Neural progenitor cell (in vitro differentiated cells): ENCODE measurements at places on chromosomes 4 and X. TPM values are rescaled to one million over a fixed set of nuclear protein-coding genes. Genes with fewer than 3 reads are reported as not detected.

GRCh38 chr4:126757219-126757618 lies 875.5 kb upstream of the INTU start:
- DNase-seq = no peak

SLITRK2 gene
- total RNA-seq = 0.12 and 0.26 TPM in 2 replicates

DNA sequence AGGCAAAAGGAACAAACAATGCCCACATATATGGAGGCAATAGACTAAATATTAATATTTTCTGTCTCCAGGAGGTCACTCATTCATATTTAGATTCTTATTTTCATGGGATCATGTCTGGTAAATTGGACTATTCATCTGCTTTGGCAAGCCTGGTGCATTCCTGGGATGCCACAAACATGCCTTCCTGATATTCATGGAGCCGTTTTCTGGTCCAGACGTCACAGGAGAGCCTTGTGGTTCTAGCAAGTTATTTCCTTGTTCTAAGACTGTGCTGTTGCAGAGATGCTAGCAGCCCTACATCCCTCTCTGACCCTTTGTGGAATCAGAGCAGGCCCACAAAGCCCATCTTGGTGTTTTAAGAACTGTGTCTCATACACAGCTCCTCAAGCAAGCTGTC lies 16.1 kb upstream of the EXOSC9 start:
- no peak for DNase-seq

GRCh38 chr4:26048378-26048882 lies 134.4 kb downstream of the SMIM20 start:
- no peak for DNase-seq

DNA sequence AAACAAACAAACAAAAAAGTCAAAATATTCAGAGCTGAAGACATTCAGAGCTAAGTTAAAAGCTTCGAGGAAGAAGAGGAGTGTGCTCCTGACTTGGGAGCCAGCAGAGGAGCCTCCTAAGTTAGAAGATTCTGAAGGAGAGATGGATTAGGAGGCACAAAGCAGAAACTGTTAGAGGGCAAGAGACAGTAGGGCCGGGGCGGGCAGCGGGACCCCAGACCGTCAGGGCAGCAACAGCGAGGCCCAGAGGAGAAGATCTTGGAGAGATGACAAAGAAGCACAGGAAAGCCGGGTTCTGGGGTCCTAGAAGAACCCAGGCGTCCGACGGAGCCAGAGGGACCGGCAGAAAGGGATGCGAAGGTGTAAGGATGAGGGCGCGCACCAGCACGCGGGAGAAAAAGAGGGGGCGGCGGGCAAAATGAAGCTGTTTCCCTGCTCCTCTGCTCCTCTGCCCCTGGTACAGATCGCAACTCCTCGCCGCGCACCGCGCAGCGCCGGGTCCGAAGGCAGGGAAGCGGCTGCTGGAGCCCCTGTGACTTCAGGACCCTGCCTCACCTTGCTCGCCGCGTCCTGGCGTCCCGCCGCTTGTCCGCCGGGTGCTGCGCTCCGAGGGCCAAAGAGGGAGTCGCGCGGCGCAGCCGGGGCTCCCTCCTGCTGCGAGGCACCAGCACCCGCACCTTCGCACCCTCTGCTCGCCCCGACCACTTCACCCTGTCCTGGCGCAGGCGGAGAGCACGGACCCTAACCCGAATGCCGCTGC lies 477 bp downstream of the KLHL13 start:
- peak; percentile 36 for DNase-seq

UNC5C gene
- total RNA-seq = 0.15 and 0.39 TPM in 2 replicates
